H4 (cell line): ENCODE measurements at places on chromosomes 5 and 9. TPM values are rescaled to one million over a fixed set of nuclear protein-coding genes. Genes with fewer than 3 reads are reported as not detected.
A peak's percentile ranks its signal among the peaks of the same experiment; 100 is the strongest.

Gene ARL15
- total RNA-seq = 15.3 and 21.3 TPM in 2 replicates

Gene FAM151B
- 0.55 and 2.4 TPM in 2 replicates for total RNA-seq

Gene PJA2
- 33.9 and 44.2 TPM in 2 replicates for total RNA-seq

Gene TRIM36
- 7.5 and 20.0 TPM in 2 replicates for total RNA-seq

Gene CER1
- not detected in 2 replicates for total RNA-seq

Gene SAPCD2
- 5.9 and 12.4 TPM in 2 replicates for total RNA-seq

Gene MVB12B
- total RNA-seq = 1.4 and 2.8 TPM in 2 replicates

Gene OXCT1
- 13.2 and 15.3 TPM in 2 replicates for total RNA-seq

DNA sequence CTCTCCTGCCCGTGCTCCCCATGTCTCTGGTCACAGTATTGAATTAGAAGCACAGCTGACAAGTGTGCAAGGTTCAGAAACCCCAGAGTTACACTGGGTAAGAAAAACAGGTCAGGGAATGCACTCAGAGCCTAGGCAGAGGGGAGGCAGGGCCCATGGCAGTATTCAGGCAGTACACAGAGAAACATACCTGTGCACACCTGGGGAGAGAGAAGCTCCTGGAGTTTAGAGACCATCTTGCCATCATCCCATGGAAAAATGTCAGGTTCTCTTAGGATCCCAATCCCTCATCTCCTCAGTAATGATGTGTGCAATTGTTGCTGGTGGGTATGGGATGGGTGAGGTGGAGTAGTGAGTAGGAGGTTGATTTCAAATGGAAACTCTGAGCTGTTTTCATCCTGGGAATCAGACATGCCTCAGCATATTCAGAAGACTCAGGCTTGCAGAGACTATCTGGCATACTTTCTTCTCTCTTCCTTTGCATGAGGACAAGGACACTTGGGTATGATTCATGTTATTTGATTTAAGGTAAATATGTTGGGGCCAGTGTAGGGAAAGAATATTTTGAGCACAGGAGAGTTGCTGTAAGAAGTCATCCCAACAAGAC lies 228.5 kb downstream of the ESM1 start:
- no peak for DNase-seq

GRCh38 chr9:100573655-100574260 lies 4.1 kb upstream of the CAVIN4 start:
- DNase-seq = no peak

DNA sequence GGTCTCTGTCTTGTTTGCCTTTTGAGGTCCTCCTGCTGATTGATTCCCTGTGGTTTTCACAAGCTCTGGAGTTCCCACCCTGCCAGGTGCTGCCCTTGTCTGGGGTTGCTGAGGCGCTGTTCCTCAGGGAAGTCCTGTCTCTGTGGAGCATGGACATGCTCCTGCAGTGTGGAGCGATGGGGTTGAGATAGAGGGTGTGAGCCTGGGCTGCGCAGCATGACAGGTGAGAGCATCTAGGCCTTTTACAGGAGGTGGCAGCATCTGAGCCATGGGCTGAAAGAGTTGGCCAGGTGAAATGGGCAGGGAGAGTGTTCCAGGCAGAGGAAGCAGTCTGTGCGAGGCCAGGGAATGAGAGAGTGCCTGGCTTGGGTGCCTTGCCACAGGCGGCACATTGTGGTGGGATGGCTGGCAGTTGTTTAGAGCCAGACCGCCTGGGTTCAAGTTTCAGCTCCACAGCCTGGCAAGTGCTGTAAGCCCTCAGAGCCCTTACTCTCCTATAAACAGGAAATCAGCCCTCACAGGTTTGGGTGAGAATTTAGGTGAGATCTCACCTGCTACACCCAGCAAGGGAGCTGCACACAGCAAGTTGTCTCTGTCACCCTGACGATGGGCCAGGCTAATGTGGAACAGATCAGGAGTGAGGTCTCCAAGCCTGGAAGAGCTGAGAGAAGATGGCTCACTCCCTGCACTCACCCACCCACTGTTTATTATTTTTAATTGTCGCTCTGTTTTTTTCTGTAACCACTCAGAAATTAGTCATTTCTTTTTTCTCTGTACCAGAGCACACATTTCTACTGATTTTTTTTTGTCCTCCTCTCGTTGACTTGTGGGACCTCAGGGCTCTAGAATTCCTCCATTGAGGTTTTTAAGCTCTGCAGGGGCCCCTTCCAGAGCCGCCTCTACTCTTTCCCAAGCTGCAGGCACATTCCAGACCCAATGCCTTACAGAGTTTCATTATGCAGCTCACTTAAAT lies 19.6 kb downstream of the TCOF1 start:
- DNase-seq = no peak

DNA sequence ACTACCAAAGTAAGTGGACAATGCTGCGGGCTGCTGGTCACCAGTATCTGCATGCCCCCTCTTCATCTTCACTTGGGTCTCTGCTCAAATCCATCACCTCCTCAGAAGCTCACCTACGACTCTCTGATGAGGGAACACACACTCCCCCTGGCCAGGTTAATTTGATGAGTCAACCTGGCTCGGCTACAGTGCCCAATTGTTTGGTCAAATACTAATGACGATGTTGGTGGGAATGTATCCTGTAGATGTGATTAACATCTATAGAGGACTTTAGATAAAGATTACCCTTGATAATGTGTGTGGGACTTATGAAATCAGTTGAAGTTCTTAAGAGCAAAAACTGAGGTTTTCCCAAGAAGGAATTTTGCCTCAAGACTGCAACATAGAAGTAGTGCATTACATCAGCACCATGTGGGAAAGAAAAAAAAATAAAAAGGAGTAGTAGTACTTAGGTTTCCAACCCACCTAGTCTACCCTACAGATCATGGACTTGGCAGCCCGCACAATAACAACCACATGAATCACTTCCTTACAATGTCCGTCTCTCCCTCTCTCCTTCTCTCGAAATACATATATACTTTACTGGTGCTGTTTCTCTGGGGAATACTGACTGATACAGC lies 467.3 kb downstream of the DNAH5 start:
- peak; percentile 91 for DNase-seq

DNA sequence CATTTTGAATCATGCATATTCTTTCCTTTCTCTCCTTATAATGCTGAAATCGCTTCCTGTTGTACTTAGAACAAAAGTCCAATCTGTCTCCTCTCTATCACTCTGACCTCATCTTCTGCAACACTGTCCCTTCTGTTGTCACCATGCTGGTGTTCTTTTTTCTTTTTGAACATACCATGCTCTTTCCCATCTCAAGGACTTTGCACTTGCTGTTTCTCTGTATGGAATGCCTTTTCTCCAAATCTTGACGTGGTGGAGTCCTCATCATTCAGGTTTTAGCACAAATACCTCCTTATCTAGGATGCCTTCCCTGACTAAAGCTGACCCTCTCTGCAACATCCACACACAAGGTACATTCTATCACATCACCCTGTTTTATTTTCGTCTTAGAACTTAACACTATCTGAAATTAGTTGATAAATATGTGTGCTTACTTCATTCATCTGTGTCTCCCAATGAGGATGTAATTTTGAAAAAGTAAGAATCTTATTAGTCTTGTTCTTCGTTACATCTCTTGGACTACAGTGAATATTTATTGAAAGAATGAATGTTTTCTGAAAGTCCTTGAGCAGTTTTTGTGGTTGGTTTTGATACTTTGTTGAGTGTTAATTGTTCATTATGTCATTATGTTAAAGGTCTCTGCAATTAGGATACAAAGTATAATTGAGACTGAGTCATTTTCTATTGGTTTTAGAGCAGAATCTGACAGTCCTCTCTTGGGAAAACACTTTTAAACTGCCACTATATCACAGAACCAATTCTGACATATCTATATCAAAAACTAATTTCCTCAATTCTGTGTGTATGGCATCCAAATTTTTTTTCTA lies 145.3 kb upstream of the RASA1 start:
- no peak for DNase-seq

DNA sequence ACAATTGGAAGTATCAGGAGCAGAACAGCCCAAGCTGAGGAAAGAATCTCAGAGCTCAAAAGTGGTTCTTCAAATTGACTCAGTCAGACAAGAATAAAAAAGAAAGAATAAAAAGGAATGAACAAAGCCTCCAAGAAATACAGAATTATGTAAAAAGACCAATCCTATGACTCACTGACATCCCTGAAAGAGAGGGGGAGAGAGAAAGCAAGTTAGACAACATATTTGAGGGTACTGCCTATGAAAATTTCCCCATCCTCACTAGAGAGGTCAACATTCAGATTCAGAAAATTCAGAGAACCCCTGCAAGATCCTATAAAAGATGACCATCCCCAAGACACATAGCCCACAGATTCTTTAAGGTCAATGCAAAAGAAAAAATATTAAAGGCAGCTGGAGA lies 173.2 kb downstream of the ALDH1A1 start:
- no peak for DNase-seq

DNA sequence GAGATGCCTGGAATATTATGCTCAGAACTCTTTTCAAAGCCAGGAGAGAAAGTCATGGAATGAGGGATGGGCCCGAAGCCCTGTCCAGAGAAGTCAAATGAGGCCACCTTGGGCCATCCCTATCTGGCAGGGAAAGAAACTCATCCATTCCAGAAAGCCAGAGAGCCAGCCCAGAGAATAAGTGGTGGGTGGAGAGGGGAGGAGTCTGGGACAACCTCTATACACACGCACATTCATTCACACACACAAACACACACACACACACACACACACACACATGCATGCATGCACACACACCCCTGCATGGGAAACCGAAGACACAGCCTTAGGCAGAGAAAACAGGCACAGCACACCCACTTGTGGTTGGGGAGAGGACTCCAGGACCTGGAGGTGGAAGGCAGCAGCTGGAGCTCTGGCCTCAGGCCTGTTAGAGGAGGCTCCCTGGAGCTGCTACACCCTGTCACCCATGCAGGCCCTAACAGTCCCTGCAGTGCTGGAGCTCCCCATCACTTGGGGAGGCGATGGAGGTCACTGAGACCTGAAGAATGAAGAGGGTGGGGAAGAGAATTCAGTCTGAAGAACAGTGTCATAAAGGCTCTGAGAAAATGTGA lies 38.0 kb downstream of the TGFBI start:
- DNase-seq = peak; percentile 90

GRCh38 chr9:137242269-137243203 lies 1.4 kb downstream of the TUBB4B start:
- DNase-seq = no peak

- no peak for DNase-seq
These were observed 118.8 kb upstream of the VLDLR start for GRCh38 chr9:2502760-2503159.

GRCh38 chr5:137113161-137113560 lies 386.0 kb downstream of the SPOCK1 start:
- DNase-seq = no peak

DNA sequence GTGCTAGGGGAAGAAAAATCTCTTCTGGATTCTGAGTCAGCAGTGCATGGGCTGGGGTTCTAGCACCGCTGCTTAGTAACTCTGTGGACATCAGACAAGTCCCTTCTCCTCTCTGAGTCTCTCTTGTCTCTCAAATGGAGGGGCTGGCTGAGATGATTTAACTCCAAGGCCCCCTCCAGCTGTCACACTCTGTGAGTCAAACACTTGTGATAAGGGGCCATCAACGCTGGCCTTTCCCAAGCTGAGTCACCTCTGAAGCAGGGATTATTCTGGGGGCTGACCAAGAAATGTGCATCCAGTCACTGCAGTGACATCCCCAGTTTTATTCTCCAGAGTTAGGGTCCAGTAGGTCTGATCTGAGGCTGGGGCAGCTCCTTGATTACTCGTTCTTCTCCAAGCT lies 110.4 kb upstream of the ZNF462 start:
- DNase-seq = no peak

- no peak for DNase-seq
These were observed 2280.7 kb downstream of the MAT2B start for GRCh38 chr5:165786073-165786472.

GRCh38 chr5:112857866-112858265 lies 3.2 kb upstream of the SRP19 start:
- DNase-seq = no peak

GRCh38 chr5:157352756-157353340 lies 86.9 kb downstream of the CYFIP2 start:
- no peak for DNase-seq

DNA sequence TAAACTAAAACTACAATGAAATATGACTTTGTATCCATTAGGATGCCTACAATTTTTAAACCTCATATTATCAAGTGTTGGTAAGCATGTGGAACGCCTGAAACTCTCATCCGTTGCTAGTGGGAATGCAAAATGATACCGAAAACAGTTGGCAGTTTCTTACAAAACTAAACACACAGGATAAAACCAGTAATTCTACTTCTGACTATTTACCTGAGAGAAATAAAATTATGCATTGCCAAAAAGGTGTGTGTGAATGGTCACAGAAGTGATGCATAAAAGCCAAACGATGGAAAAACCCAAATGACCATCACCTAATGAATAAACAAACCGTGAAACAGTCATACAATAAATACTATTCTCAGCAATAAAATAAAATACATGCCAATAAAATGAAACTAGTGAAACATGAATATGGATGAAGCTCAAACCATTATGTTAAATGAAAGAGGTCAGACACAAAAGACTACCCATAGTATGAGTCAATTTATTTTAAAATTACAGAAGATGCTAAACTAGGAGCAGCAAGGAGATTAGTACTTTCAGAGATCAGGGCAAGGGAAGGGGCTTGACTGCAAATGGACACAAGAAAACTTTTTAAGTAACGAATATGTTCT lies 13.4 kb downstream of the AUH start:
- no peak for DNase-seq

GRCh38 chr5:149550594-149551226 lies 529 bp downstream of the CSNK1A1 start:
- DNase-seq = no peak

DNA sequence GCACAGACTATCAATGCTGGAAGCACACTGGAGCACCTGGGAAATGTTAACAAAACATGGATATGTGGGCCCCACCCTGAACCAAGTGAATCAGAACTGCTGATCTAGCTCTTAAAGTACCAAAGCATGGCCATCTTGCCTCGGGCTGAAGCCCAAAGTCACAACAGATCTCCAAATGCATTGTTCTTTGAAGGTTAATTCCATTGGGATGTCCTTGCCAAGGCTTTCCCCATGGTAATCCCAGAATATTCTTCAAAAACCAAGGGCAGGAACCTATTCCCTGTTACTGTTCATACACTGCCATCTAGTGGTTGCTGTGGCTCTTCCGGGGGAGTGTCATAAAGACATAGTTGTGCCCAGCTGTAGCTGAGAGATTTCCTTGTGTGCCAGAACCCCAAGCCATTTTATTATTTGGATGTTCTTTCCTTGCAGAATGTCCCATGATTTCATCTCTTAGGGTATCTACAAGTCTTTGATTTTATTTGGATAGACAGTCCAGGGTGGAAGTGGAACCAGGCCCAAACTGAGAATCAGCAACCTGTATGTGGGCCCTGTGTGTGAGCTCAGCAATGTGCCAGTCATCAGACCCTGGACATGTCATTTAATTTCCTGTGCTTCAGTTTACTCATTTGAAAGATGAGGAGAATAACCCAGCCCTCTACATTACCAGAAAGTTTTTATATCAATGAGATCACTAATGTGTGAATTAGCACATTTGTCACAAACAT lies 290.0 kb downstream of the ACTL7B start:
- peak; percentile 85 for DNase-seq

- peak; percentile 83 for DNase-seq
These were observed 71.5 kb downstream of the MRPS27 start for GRCh38 chr5:72248410-72248981.

- DNase-seq = no peak
These were observed 104.0 kb upstream of the DMRTA1 start for GRCh38 chr9:22342491-22343217.
